BJ (cell line): ENCODE measurements at places on chromosomes 13 and 19.

GRCh38 chr19:47093841-47094240, 19.7 kb downstream of the ZC3H4 start:
- no peak for DNase-seq

DNA sequence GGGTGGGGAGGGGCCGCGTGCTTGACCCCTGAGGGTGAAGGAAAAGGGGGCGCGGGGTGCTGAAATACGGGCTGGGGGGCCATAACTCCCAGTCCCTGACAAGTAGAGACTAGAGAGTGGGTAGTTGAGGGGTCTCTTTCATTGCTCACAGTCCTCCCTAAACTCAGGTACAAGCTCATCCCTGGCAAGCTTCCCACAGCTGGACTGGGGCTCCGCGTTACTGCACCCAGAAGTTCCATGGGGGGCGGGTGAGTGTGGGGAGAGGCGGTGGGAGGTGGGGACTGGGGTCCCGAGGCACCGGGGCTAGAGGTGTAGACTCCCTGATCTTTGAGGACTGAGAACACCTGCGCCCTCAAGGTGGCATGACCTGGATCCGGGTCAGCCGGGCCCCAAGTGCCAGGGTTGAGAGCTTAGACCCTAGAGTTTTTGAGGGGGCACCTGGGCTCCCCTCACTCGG, 1.3 kb downstream of the ETV2 start:
- DNase-seq = no peak

- no peak for DNase-seq
These were observed 379 bp upstream of the ZNF470 start for GRCh38 chr19:56566904-56567273.

- no peak for DNase-seq
These were observed 3.7 kb upstream of the ARHGAP45 start for GRCh38 chr19:1063030-1063908.

DNA sequence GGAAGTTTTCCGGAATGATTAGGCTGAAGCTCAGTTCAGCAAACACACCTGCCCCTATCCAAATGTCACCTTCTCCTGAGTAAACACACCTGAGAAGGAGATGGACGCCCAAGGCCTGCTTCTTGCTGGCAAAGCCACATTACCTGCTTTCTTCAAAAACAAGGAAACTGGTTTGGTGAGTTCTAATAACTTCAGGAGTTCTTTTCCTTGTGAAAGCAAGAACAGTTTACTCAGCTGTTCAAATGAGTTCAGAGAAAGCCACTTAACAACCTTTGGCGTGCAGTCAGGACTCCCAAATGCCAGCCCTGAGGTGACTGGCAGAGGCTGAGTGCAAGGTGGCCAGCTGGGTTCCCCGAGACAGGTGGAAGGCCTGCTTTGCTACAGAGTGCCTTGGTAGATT, 160.5 kb downstream of the STK24 start:
- no peak for DNase-seq

DNA sequence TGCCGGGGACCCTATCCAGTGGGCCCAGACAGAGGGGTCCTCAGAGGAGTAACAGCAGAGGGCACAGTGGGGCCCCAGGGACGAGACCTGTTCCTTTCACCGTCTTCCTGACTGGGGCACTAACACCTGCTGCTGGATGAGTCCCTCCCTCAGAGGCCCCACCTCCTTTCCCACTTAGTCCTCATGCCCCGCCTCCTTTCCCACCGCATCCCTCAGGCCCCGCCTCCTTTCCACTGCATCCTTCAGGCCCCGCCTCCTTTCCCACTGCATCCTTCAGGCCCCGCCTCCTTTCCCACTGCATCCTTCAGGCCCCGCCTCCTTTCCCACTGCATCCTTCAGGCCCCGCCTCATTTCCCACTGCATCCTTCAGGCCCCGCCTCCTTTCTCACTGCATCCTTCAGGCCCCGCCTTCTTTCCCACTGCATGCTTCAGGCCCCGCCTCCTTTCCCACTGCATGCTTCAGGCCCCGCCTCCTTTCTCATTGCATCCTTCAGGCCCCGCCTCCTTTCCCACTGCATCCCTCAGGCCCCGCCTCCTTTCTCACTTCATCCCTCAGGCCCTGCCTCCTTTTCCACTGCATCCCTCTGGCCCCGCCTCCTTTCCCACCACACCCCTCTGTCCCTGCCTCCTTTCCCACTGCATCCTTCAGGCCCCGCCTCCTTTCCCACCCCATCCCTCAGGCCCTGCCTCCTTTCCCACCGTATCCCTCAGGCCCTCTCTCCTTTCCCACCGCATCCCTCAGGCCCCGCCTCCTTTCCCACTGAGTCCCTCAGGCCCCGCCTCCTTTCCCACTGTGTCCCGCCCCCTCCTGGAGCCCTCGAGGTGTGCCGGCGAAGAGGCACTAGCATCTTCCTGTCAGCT, 6.7 kb downstream of the SPPL2B start:
- DNase-seq = no peak

- no peak for DNase-seq
These were observed 74.3 kb upstream of the ATP12A start for GRCh38 chr13:24605923-24606372.

DNA sequence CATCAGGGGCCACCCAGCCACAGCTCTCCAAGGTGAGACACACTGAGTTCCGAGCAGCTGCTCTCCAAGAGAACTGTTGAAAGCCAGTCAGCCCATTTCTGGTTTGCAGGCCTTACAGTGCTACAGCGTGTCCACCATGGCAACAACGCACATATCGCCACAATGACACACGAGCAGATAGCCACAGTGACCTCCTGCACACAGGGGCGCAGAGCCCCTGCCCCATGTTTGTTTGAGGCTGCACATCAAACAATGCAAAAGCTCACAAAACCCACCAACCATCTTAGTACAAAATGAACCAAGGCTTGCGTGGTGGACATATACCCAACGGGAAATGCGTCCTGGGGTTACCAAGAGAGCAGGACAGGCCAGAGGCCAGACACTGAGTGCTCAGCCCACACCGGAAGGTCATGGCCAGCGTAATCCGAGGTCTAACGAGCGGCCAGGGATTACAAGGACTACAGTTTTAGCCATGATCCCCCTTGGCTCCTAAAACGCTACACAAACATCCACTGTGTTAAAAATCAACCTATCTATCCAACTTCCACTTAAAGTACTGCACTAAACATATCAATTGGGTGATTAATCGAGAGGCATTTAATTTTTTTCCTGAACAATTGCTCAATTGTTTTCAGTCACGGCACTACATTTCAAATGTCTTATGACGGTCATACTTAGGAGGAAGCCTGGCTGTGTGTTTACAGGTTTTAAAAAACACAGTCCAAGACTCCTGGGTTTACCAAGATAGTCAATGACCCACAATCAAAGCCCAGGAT, 56.0 kb downstream of the STK24 start:
- no peak for DNase-seq

DNA sequence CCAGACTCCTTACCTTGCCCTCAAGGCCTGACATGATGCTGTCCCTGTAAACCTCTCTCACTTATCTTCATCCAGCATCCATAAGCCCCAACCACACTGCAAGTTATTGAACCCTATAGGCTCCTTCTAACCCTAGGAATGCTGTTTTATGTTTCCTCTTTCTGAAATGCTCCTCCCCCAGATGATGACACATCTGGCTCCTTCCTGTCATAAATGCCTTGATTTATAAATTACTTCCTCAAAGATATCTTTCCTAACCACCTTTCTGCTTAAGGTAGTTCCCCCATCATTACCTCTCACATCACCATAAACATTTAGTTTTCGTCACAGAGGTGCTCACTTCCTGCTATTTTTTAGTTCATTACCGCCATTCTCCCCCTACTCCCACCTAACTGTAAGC, 12.3 kb downstream of the RUBCNL start:
- no peak for DNase-seq

GRCh38 chr13:60482012-60482411, 85.0 kb downstream of the TDRD3 start:
- DNase-seq = no peak

DNA sequence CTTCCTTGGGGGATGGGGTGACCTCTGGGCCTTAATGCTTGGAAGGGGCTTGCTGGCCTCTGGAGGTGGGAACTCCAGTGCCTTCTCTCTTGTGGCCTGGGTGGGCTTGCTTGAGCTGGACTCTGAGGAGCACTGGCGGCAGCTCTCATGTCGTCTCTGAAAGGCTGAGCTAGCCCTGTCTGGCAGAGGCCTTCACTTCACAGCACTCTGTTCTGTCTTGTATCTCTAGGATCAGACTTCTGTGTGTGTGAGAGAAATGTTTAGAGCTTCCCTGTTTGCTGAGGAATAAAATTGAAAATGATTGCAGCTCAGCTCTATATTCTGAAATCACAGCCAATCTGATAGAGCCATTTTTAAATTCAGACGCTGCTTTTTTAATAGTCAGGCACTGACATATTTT, 185.3 kb downstream of the KCNRG start:
- no peak for DNase-seq

DNA sequence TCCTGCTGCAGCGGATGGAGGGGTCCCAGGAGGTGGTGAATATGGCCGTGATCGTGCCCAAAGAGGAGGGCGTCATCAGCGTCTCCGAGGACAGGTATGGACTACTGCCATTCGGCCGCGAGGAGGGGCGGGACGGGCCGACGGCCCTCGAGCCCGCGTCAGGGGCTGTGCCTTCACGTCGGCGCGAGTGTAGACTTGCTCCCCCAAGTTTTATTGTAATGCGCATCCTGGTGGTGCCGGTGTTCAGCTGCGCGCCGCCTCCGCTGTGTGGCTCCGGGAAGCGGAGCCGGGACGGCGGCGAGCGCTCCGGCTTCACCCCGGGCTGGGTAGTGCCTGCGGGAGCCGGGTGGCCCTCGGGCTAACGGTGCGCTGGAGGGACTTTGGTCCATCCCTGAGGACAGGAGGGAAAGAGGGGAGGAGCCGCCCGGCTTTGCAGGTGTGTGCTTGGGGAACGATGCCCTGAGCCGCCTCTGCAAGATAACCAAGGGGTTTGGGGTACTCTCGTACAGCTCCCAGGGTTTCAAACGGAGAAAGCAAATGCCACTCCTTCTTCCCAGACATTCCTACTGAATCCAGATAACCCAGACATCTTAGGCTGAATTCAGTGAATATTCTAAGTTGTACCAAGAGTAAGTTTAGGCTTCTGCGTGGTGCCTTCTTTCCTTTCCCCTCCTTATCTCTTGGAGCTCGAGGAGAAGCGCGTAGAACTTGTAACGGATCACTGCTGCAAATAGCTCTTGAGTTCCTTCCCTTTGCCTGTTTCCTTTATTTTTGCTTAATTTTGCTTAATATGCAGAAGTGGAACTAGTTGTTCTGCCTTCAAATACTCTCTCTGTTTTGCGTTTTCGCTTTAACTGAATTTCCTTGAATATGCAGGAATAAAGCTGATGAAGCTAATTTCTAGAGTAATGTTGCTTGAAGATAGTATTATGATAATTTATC, 740 bp downstream of the WDFY2 start:
- DNase-seq = no peak

DNA sequence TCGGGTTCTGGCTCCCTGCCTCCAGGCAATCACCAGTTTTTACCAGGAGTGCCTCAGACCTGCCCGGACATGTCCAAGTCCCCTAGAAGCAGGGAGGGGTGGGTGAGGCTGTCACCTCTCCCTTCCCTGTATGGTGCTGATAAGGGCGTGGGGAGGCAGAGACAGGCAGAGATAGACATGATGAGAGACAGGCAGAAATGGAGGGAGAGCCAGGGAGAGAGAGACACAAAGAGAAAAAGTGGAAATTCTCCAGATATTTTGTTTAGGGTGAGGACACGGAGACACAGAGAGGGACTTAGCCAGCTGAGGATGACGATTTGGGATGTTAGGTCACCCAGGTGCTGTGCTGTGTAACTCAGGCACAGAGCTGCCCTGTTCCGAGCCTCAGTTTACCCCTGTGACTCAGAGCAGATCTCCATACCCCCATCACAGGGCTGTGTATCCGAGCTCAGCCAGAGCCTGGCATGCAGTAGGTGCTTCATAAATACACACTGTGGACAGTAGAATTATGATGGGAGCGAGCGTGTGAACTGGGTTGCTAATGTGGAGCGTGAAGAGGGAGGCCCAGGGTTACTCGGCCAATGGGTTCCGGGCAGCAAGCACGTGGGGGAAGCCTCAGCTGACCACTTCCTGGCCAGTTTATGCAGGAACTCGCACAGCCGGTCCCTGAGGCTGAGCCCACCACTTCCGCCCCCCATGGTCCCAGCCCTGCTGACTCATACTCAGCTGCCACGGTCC, 11.9 kb upstream of the GDF15 start:
- DNase-seq = peak; percentile 92

DNA sequence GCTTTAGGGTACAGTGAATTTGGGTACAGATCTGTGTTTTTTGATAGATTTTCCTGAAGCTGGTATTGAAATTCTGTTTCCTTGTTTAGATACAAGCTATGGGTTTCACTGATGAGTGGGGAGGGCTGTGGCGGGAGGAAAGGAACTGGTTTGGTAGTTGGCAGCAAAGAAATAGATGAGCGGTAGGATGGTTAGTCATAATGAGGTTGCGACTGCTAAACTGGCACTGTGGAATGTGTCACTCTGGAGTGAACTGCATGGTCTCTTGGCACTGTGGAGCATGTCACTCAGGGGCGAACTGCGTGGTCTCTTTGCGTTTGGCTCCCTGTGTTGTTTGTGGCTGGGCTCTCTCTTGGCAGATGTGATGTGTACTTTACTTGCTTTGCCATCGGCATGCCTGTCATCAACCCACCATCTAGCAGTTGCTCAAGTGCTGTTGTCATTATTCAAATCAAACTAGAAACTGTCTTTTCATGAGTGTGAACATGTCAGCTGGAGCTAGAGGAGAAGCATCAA, 82.1 kb downstream of the ATP8A2 start:
- no peak for DNase-seq

- DNase-seq = no peak
These were observed 33.7 kb upstream of the OLFM4 start for GRCh38 chr13:52994865-52995264.
